ENCODE measurements at places on chromosomes 2 and 18.

DNA sequence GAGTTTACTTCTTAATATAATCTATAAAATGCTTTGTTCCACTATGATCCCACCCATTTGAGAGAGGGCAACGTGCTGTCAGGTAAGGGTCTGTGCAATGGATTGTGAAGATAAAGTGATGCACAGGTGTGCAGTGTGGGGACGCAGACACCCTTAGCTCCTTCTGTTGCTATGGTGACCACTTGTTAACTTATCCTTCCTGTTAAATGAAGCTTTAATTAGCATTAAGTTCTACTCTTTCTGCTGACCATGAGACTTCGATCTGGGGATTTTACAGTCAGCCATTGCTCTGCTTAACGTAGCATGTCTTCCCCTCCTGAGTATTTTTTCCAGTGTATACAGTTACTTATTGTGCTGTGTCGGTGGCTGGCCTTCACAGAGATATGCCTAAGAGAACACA, 23.1 kb upstream of the ALKAL2 start:
- no peak for DNase-seq

GRCh38 chr18:51664236-51664635, 466.8 kb upstream of the MEX3C start:
- no peak for DNase-seq

DNA sequence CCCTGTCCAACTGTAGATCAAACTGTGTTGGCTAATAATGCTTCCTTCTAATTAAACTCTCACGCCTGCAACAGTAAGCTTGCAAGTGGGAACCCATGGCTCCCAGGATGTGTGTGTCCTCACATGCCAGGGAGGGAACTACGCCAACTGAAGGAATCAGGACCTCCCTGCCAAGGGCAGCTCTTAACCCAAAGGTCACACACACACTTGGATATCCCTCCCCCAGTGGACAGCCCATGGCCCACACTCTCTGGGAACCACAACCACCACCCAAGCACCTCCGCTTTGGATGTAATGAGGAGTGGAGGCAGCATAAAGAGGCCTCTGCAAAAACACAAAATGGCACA, 102.1 kb downstream of the CRACDL start:
- DNase-seq = no peak

GRCh38 chr18:32450026-32450691, 20.5 kb downstream of the GAREM1 start:
- no peak for DNase-seq

- DNase-seq = no peak
Observed at GRCh38 chr2:127621981-127622431, 23.9 kb upstream of the GPR17 start.

GRCh38 chr2:73448856-73449255, 63.2 kb downstream of the ALMS1 start:
- DNase-seq = no peak

GRCh38 chr2:37068686-37069085, 15.5 kb downstream of the HEATR5B start:
- no peak for DNase-seq

DNA sequence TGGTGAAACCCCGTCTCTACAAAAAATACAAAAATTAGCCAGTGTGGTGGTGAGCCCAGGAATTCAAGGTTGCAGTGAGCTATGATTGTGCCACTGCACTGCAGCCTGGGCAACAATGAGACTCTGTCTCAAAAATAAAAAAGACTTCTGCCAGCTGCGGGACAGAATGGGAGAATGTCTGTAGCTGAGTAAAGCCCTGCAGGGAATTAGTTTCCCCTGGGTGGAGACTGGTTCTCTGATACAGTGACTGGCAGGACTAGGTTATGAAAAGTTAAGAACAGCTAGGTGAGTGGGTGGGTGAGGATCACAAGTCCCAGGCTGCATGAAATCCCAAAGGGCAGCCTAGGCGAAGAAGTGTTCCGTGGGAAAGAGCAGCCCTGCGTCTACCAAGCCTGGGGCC, 13.8 kb upstream of the CATIP start:
- DNase-seq = no peak

DNA sequence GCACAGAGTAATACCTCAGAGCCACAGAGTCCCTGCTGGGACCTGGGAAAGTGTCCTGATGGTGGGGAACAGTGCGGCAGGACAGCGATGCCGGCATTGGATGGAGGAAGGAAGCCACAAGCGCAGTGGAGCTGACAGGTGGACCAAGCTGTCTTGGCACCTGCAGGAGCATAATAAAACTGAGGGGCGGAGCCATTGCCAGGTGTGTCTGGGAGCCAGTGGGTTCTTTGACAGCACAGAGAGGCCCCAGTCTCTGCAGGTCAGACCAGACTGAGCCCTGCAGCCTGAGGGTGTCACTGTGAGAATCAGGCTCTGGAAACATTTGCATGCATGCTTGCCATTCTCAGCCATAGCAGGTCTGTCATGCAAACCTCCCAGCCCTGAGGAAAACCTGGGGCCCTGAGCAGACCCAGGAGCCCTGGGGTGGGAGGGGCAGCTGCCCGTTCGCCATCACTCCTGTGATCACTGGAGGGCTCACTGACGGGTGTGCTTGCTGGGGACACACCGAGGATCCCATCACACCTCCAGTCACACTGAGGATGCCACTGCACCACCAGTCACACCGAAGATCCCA, 210.5 kb upstream of the HDAC4 start:
- no peak for DNase-seq
